ENCODE measurements at places on chromosomes 16 and 17.

- DNase-seq: no peak
Measured at GRCh38 chr16:89341697-89342694, 124.5 kb downstream of the ZNF778 start.

DNA sequence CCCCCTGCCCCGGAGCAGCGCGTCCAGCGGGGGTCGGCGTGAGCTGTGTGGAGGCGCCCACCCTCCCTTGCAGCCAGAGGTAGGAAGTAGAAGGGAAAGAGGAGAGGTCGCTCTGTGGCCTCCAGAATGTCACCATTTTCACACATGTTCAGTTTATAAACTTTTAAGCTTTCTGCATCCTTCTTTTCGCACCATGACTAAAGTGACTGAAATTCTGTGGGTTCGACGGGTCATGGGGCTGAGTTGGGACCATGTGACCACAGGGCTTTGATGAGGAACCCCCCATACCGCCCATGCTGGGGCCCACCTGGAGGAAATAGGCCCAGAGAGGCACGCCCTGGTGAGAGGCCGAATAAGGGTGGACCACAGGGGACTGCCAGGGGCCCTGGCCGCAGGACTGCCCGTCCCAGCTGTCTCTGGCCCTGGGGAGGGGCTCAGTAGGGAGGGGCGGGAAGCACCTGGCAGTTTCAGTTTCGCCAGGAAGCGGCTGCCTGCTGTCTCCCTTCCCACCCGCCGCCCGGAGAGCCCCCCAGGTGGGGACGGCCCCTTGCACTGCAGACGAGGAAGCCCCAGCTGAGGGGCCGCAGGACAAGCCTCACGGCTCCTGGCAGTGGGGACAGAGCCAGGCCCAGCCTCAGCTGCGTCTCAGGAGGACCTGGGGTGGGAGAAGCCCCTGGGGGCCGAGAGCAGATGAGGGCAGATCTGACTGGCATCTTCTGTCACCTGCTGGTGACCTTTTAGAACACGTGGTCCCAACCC lies 9.0 kb downstream of the CBFA2T3 start:
- peak; percentile 28 for DNase-seq

DNA sequence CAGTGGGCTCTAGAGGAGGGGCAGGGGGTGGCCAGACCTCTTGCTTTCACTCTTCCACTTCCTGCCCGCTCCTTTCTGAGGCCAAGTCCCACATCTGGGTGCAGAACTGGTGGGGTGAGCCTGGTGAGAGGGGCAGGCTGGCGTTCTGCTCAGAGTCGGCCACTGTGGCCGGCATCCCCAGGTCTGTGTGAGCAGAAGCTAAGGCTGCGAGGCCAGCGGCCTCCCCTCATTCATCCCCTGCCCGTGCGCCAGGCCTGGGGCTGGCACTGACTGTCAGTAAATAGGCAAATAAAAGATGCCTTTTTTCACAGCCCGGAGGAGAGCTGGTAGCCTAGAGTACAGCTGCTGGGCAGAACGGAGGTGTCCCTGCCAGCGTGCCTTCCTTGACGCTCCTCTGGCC lies 1.2 kb downstream of the DEF8 start:
- no peak for DNase-seq

GRCh38 chr17:213286-214105 lies 32.0 kb upstream of the DOC2B start:
- no peak for DNase-seq

DNA sequence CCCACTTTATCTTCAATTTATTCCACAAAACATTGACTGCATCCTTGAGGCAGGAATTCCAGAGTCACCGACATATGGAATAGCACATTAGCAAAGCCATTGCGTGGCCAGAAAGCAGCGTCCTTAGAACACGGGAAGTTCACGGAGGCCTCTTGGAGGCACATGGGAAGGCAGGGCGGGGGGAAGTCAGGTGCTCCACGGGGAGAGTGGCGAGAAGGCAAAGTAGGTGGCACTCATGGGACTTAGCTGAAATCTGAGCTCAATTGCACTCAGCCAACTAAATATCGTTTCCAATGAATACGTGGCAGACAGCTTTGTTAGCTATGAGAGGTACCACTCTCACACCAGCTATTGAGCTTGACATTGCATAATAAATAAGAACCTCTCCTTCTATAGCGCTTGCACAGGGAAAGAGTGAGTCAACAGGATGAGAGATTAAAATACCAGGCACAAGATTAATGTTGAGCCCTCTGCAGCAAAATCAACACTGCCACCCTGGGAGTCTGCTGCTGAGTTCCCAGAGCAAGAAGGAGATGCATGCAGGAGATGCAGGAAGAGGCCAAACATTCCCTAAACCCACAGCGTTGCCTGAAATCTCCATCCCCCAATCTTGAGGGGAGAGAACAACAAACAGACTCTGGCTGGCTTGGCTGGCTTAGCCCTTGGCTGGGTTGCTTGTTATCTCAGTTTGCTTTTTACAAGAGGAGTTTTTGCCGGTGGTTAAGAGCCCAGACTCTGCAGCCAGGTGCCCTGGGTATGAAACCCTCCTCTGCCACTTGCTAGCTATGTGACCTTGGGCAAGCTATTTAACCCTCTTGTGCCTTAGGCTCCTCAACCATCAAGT lies 28.8 kb downstream of the ABCC12 start:
- DNase-seq: no peak

GRCh38 chr16:81925016-81925415 lies 86.3 kb downstream of the SDR42E1 start:
- no peak for DNase-seq

DNA sequence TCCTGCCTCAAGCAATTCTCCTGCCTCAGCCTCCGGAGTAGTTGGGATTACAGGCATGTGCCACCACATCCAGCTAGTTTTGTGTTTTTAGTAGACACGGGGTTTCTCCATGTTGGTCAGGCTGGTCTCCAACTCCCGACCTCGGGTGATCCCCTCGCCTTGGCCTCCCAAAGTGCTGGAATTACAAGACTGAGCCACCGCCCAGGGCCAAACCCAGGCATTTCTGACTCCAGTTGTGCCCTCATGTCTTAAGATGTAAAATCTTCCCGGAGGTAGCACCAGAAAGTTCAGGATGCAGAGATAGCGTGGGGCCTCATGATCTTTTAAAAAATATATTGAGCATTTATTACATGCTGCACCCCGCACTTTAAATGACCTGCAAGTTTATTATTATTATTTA lies 12.8 kb upstream of the SMG1 start:
- no peak for DNase-seq

DNA sequence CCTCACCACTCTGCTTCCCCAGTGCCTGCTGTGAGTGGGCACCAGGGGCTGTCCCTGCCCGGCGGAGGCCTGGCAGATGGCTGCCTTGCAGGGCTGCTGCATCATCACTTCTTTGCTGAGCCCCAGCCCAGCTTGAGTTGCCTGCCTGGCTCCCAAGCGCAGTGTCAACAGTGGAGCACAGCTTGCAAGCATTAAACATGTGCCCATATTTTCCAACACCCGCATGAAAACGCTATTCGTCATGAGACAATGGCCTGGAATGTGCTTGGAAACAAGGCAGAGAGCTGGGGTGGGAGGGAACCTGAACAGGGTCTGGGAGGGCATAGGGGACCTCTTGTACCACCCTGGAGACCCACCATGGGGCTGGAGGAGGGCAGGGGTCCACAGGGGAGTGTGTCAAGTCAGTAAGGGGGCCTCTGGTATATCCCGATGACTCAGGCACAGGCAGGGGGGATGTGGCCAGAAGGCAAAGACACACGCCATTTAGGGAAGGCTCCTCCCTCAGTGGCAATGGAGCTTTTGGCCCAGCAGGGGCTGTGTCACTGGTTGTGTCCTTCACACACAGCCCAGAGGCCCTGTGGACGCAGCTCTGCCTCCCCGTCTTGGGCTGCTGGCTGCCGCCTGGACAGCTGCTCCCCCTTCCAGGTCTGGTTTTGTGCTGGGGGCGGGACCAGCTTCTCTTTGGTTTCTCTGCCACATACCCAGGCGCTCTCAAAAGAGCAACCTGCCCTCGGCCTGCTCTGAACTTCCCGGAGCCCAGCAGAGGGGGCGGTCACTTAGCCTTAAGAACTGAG lies 17.4 kb upstream of the MTSS2 start:
- no peak for DNase-seq

- DNase-seq: no peak
Measured at GRCh38 chr17:7479213-7480088, at the start of gene ZBTB4. ZBTB4 (minus strand) TSS chr17:7479631; CDS start chr17:7466801, 12,830 bp downstream.

DNA sequence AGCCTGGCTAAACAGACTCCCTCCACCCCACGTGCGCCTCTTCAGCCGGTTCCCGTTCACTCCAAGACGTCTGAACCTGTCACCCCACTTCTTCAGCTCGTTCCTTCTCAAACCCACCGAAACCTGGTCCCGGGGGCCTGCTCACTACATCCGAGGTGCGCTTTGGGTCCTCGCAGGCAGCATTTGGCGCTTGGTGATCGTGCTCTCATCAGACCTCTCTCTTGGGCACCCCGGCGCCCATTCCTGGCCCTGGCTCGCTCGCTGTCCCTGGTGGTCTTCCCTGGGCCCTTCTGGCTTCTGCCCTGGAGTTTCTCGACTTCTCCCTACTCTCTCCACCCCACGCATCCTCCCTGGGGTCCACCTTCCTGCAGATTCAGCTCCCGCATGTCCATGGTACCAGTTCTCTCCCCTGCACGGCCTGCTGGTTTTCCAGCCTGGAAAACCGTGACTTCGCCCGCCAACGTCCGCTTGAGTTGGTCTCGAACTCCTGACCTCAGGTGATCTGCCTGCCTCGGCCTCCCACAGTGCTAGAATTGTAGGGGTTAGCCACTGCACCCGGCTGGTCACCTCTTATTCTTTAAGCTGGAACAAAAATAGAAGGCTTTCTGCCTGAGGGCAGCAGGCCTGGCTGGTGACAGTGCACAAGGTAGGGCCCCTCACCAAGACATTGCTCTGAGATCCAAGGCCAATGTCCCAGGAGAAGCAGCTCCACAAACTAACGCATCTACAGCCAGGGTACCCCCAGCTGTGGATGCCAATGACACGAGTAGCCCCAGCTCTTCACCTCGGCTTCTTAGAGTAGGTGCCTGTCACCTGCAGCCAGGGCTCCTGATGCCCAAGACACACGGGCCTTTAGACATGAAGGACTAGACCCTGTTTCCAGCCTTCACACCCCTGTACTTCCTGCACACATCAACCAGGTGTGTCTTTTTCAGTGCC lies 1.1 kb upstream of the MEAK7 start:
- no peak for DNase-seq

DNA sequence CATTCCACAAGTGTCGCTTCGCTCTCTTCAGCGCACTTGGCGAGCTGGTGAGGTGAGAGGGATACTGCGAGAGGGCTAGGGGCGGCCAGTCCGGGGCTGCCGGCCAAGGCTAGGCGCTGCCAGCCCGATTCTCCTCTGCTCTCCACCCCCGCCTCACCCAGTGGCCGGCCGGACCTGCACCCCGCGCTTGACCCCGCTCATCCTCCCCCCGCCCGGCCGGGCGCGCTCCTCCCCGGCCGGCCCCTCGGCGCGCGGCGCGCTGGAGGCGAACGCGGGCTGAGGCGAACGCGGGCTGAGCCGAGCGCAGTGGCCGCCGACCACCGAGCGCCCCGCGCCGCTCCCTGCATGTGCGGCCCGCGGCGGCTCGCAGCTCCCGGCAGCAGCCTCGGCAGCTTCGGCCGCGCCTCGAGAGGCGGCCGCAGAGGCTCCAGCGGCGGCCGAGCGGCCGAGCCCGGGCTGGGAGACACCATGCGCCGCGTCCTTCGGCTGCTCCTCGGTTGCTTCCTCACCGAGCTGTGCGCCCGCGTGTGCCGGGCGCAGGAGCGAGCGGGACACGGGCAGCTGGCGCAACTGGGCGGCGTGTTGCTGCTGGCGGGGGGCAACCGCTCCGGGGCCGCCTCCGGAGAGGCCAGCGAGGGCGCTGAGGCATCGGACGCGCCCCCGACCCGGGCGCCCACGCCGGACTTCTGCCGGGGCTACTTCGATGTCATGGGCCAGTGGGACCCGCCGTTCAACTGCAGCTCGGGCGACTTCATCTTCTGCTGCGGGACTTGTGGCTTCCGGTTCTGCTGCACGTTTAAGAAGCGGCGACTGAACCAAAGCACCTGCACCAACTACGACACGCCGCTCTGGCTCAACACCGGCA lies at the start of gene SHISA9:
Gene SHISA9, plus strand, starts transcription at position 2 of the 865 bp plus-strand sequence.
- DNase-seq: no peak

DNA sequence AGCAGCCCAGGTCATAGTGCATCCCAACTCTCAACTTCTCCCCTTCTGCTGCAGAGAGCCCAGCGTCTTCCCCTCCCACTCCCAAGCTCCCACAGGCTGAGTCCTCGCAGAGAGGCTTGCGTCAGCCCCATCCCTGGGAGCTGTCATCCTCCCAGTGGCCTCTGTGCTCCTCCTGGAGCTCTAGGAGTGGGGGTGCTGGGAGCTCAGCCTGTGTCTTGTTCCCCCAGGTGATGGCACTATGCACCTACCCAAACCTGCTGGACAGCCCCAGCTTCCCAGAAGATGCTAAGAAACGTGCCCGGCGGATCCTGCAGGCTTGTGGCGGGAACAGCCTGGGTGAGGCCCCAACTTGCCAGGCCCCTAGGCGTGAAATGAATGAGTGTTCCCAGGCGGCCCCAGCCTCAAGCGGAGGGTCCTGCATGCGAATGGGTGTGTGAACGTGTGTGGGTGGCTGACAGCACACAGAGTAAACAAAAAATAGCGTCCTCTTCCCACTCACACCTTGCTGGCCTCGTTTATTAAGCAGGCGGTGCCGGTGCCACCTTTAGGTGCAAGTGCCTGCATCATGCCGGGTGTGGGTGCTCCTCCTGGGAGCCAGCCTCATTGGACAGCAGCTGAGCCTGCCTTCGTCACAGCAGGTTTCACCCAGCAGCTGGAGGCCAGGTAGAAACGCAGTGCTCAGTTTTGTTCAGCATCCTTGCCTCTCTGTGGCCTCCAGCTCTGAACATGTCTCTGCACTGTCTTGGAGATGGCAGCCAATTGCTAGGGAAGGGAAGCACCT lies 16.5 kb downstream of the GPT2 start:
- DNase-seq: no peak

GRCh38 chr16:22660441-22661160 lies 149.9 kb downstream of the NPIPB5 start:
- no peak for DNase-seq

- DNase-seq: no peak
Measured at GRCh38 chr17:68204736-68205135, 43.1 kb upstream of the AMZ2 start.

DNA sequence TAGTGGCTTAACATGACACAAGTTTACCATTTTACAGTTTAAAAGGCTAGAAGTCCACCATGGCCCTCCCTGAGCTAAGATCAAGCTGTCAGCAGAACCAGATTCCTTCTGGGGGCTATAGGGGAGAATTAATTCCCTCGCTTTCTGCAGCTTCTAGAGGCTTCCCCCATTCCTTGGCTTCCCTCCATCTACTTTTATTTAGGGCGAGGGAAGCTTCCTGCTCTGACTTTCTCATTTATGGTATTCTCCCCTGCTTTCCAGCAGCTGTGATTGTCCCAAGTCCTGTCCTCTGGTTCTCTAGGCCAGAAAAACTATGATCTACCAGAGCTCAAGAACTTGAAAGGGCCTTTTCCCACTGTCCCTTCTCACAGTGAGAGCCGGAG lies 4.3 kb downstream of the CETP start:
- DNase-seq: no peak

- DNase-seq: no peak
Measured at GRCh38 chr17:4641297-4642195, at the start of gene ALOX15. ALOX15 (minus strand) TSS chr17:4641678; CDS start chr17:4641651, 27 bp downstream.

DNA sequence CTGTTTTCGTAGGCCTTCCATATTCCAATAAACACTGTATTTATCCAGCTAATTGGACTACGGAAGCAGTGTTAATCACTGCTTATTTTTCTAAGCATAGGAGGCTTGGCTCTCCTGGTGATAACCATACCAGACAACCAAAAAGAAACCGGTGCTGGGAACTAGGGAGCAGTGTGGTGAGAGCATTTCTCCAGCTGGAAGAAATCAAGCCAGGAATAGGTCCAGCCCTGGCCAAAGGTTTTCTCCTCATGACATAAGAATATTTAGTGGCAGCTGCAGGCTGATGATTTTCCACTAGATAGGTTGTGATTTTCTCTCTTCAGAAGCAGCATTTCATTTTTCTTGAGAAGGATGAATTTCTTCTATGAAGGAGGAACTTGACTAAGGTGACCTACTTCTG lies 141.5 kb downstream of the TRIM37 start:
- DNase-seq: no peak

Data from esophagus squamous epithelium (tissue), 5 donors.